Inflammatory macrophage treated with lipopolysaccharide for 4 hours (primary cell): ENCODE measurements at places on chromosomes 2 and 18.

DNA sequence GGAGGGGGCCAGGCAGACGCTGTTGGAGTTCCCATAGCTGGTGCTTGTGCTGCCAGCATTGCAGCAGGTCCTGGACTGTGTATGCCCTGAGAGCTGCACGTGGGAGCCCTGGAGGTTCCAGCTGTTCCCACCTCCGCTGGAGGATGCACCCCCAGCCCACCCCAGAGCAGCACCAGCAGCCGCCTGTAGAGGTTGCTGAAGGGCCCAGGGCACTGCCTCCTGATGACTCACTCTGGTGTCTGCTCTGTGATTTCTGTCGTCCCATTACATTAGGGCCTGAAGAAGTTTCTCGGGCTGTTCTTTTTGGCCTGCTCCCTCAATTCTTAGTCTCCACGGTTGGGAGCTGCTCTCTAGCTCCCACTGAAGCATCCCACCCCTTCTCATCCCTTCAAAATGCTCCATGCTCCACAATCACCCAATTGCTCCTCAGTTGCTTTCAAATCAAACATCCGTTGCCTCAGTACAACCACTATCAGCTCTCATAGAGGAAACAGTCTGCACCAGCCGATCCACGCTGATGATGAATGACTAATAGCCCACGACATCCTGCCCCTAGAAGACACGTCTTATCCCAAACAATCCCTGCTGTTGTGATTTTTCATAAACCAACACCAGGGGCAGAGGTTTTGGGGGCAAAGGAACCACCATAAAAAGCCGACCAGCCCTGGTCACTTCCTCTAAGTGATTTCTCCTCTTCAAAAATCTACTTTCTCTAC, 65.2 kb upstream of the RNF152 start:
- no peak for DNase-seq

DNA sequence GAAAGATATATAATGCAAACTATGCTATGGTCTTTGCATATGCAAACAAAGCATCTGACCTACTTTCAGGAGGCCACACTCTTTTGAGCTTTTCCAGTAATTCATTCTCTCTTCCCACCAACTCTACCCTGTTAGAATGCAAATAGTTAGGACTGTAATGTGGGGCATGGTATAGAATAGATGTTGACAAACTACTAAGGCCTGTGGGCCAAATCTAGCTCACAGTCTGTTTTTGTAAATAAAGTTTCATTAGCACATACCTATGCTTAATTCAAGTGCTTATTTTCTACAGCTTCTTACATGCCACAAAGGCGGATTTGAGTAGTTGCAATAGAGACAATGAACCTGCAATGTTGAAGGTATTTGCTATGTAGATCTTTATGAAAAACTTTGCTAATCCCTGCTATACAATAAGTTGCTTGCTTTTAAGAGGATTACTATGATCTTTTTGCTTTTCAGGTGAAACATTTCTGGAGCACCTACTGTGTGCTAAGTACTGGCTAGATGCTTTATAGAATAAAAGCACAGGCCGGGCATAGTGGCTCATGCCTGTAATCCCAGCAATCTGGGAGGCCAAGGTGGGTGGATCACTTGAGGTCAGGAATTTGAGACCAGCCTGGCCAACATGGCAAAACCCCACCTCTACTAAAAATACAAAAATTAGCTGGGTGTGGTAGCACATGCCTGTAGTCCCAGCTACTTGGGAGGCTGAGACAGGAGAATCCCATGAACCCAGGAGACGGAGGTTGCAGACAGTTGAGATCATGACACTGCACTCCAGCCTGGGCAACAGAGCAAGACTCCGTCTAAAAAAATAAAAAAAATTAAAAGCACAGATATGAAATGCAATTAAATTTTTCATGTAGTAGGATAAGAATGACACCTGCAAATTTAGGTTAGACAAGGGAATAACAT, 267.8 kb downstream of the DPP10 start:
- no peak for DNase-seq

DNA sequence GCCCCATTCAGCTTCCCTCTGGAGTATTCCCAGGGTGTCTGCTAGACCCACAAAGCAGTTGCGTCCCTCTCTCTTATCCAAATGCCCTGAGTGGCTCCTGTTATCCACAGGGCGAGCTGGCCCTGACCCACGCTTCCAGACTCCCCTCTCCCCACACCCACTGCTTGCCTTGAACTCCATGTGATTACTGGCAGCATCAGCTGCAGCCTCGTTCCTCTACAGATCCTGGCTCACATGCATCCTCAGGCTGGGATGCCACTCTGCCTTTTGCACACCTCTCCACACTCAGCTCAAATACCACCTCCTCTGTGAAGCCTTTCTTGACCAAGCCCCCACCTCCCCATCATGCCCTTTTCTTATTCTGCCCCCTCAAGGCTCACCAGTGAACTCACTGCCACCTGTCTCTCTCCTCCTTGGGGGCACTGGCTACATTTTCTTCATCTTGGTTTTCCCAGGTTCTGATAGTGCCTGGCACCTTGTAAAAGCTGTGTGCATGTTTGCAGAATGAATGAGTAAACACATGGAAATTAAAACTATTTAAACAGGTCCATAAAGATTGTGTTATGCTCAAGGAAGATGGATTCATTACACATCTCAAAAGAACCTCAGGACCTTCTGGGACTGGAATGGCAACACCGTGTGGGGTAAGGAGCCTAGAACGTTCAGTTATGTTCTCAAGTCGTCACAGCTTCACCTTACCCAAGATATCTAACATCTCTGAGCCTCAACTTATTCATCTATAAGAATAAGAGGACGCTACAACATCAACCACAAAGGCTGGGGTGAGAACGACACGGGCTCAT, 165.0 kb downstream of the BCL2 start:
- DNase-seq, result no peak

DNA sequence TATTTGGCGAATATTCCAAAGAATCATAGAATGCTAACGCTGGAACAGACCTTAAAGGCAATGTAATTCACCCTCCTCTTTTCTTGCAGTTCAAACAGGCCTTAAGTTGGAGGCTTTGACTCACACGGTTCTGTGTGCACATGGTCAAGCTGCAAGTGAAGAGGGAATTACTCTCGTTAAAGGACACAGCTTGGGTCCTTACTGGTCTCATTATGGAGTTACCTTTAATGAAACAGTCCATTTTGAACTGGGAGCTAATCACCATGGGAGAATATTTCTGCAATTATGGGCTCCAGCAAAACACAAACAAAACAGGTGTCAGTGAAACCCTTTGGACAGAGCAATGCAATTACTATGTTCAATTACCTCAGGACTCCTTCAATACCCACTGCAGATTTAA, 135.5 kb downstream of the GAREM1 start:
- no peak for DNase-seq

DNA sequence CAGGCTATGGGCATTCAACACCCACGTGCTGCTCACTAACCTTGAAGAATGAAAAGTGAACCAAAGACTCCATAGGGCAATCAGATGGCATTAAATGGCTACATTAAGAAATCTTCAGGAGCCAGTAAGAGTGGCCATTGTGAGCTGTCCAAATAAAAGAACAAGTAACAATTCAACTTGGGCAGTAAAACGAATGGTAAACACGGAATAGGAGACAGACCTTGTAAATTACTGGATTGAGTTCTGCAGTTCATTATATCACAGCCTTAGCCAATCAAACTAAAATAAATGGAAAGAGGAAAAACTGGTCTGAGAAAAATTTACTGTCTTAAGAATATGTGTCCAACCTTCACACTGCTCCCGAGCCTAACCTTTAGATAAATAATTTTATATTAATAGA, 306.5 kb upstream of the ZNF521 start:
- DNase-seq, result no peak

DNA sequence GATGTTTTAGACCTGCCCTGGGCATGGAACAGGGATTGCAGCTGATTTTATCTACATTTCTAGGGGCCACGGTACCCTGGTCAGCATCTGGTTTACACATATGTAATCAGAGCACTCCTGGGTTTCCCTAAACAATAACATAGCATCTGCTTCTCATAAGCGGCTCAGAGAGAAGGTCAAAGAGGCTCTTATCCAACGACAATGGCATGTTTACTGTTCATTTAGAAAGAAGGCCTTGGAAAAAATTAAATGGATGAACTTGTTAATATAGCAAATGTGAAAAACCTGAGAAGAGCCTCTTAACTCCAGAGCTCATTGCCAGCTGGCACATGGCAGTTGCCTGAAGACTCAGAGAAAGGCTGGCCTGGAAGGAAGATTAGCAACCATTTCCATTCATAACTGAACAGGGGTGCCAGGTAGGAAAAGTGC, 202.8 kb upstream of the THUMPD2 start:
- no peak for DNase-seq

- DNase-seq, result no peak
Observed at GRCh38 chr2:16166327-16166981, 226.1 kb downstream of the MYCN start.

- DNase-seq, result peak; percentile 66
Observed at GRCh38 chr2:197248623-197249022, 62.0 kb downstream of the ANKRD44 start.

DNA sequence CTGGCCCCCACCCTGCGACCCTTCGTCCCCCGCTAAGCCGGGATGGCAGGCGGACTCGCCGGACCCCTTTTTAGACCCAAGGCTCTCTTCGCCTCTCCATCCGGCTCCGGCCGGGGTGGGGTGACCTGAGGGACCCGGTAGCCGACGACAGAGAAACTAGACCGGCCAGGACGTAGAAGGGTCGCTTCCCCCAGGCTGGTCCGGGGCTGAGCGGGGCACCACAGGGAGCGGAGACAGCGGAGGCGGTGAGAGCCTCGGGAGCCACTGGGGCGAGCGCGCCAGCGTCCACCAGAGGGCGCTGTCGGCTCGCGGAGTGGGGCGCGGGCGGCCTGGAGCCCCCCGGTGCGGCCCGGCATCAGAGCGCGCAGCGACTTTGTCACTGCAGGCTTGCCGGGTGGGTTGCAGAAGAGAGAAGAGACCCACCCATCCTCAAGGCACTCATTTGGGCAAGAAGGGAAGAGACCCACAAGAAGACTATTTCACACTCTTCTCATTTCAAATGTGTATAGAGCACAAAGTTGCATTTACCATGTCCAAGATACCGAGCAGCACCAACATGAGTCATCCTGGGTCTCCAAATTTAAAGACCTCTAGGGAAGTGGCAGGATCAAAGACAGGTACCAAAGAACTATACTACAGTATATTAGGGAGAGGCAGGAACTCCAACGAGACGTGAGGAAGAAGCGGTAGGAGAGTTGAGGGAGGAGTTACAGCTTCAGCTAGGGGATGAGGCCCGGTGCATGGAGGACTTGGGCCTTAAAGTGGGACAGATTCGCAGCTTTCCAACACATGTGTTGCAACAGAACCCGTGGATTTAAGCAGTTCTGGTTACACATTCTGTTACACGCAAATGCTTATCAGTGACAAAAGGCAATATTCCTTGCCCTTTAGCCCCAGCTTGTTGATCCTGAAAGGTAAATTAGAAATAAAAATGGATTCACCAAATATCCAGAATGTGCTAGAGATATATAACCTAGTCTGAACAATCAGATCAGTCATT, 7.6 kb upstream of the PRKCE start:
- peak; percentile 65 for DNase-seq

DNA sequence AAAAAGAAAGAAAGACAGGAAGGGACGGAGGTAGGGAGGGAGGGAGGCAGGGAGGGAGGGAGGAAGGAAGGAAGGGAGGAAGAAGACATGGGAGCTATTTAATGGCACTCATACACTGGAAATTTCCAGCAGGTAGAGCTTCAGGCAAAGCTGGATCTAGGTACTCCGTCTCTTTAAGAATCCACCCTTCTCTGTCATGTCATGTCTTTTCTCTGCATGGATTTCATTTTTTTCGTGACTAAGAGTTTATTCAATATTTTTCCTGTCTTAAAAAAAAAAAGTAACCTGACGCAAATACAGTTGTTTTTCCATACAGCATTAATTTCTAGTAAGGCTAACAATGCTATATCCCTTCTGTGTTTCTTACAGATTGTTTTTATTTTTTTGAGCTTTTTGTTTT, 56.3 kb upstream of the MCFD2 start:
- no peak for DNase-seq

GRCh38 chr2:203936535-203936934, at the start of gene ICOS:
TSS of gene ICOS (plus strand) at chr2:203936763. CDS start at chr2:203936815, 52 bp downstream.
- no peak for DNase-seq

DNA sequence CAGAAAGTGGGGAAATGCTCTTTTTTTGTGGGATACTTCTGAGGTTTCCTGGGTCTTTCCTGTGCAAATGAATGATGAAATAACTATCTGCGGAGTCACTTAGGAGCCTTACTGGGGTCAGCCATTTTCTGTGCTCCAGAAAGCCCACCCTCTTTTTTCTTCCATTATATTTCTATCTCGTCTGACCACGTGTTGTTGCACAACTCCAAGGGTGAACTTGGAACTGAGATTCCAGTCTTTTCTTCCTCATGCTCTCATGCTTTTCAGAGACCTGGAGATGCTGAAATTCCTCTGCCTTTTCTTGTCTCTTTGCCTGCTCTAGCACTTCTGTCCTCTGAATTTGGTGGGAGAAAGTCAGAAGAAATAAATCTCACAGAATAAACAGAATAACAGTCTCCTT, 4.8 kb upstream of the SCYGR5 start:
- no peak for DNase-seq

DNA sequence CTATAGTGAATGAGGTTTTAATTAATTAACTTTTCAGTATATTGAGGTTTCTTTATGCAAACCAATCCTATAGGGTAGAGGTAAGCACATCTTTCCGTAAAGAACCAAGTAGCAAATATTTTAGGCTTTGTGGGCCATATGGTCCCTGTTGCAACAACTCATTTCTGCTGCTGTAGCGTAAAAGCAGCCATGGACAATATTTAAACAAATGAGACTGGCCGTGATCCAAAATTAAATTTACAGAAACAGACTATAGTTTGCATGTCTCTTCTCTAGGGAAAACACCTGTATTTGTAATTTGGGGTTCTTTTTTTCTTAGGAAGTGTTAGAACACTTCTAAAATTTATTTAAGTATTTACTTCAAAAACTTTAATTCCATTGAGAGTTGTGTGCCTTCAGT, 104.3 kb downstream of the KYNU start:
- DNase-seq, result no peak

DNA sequence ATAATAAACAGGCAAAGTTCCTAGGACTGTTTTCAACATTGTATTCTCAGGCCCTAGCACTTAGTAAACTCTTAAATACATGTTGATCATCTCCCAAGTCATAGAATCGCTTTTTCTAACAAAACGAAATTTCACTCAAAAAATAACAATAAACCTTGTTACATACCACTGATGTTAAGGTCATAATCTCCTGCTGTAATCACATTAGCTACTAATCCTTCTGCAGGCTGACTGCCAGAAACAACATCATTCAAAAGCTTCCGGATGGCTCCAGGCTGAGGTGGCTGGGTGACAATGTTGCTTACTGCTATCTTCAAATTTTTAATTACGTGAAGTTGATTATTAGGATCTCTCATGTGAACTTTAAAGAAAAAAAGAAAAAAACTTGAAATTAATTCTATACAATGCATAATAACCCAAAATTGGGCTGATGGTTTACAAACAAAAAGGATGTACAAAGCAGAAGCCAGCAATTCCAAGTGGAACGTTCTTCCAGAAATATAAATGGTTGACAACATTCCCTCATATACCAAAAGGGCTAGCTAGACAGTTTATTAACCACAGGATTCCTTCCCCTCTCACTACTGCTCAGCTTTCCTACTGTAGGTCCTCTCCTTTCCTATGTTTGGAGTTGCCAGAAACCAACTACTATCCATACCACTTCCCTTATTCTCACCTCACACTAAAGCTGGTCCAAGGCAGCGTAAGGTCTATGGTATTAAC, 11.6 kb downstream of the TRAPPC8 start:
- no peak for DNase-seq
